ENCODE measurements at places on chromosomes 5 and 9.

GRCh38 chr5:509611-510185, 14.6 kb downstream of the SLC9A3 start:
- no peak for DNase-seq

DNA sequence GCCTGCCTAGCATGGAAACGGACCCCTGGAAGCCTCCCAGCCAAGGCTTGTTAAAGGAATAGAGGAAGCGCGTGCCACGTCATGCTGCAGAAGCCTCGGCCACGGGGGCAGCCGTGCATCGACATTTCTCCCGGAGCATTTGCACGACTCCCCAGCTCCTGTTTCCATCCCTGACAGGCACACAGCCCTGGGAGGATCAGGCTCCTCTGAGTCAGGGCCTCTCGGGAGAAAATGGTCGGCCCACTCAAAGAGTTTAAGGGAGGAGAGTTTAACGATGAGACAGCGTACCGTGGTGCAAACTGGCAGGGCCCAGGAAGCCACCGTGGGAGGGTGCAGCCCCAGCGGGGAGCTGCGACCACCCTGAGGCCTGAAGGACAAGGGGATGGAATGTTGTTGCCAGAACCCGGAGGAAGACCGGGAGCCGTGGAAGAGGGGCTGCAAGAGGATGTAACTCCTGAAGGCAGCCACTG, 213.6 kb downstream of the PAX5 start:
- DNase-seq = no peak

DNA sequence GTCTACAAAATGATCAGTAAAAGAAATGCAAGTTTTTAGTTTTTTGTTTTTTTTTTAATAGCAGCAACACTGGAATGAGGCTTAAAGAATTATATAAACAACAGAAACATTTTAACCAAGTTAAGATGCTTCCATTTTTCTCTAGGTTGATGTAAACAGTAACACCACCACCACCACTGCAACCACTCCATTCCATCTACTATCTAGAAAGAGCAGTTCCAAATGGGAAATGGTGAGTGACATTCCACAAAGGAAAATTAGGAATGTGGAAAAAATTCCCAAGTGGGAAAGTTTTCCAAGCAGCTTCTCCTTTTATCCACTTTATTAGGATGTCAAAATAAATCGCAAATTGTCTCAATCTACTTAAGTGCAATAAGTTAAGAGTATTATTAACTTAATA, 32.6 kb downstream of the SLC38A9 start:
- DNase-seq = no peak

DNA sequence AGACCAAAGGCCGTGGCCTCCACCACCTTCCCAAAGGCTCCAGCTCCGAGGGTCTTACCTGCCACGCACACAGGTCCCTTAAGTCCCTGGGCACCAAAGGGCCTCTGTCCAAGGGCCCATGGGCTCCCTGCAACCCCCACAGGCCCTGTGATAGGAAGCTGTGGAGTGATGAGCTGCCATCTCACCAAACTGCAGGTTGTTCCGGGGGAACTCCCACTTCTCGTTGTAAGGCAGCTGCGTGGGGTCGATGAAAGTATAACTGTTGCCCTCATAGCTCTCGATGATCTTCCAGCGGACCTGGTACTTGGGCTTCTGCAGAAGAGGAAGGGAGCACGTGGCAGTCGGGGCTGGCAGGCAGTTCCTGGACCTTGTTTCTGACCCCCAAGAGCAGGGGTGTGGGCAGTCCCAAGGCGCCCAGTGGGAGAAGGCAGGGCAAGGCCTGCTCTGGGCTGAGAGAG, 24.8 kb downstream of the CSF1R start:
- DNase-seq = no peak

- peak; percentile 76 for DNase-seq
These were observed at the start of gene DCAF10 for GRCh38 chr9:37800631-37801286. Gene DCAF10, plus strand, starts transcription at chr9:37800797. Its CDS starts 70 bp downstream, at chr9:37800867.

DNA sequence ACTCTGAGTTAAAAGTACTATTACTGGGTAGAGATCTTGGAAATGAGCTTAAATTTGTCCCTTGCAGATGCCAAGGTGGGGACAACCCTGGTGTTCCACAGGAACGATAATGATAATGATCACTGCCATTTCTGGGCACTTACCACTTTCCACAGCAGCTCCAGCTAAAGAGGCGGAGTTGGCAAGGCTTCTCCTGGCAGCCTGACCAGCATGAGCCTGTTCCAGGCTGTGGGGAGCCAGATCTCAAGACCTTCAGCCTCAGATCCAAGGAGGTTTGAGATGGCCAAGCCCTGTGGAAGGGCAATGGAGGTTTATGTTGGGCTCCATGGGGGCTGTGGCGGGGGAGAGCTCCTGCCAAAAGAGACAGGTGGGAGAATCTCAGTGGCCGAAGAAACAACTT, 244.9 kb upstream of the MVB12B start:
- DNase-seq = no peak

DNA sequence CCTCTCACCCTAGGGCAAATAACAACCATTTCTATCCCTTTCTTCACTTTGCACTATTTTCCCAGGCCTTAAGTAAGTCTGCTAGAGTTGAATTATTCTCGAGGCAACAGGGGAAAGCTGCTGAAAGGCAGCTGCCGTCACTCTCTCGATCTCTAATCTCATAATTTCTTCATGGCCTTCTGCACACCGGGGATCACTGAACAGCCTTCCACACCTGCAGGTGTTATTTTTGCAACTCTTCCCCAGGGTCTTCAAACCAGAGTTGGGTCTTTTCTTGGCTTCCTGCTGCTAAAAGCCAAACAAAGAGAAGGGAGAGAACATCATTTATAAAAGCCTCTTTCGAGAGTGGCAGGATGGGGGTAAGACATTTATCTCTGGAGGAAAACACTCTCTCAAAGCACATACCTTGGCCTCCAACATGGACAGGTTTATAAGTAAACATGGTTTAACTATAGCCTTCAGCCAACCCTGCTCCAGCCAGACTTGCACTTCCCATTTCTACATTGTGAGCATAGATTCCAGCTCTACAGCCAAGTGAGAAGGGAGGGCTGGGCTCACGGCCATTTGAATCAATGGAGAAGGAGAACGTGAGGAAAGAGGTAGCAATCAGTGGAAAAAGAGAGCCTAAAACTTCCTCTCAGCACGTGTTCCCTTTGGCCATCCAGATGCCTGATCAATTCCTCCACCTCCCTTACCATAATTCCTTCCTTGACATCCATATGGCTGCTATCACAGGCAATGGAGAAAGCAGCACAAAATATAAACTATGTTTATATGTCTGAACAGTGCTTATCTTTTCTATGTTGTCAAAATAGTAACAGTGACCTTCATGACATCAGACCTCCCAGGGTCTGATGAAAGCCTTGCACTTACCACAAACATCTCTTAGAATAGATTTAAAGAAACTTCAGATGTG, 464.9 kb downstream of the TLE1 start:
- DNase-seq = no peak

DNA sequence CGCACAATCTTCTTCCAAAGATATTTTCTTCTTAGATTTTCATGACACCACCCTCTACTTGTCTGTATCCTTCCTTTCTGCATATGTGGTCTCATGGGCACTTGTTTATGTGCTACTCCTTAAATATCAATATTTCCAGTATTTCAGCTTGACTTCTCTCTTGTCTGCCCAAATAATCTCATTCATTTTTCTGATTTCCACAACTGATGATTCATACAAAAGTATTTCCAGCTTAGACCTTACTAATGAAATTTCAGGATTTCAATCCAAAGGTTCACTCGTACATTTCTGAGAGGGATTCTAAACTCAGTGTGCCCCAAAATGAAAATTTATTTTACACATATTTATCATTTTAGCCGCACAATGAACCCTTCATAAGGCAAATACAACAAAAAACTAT, 928.9 kb upstream of the C9orf72 start:
- no peak for DNase-seq

GRCh38 chr5:8209500-8209899, 340.6 kb downstream of the MTRR start:
- no peak for DNase-seq

GRCh38 chr9:13431222-13431536, 151.7 kb upstream of the MPDZ start:
- no peak for DNase-seq

- no peak for DNase-seq
These were observed 256.7 kb downstream of the ARRDC3 start for GRCh38 chr5:91126448-91126847.

- DNase-seq = no peak
These were observed 15.1 kb downstream of the ZFAND5 start for GRCh38 chr9:72349911-72350310.

DNA sequence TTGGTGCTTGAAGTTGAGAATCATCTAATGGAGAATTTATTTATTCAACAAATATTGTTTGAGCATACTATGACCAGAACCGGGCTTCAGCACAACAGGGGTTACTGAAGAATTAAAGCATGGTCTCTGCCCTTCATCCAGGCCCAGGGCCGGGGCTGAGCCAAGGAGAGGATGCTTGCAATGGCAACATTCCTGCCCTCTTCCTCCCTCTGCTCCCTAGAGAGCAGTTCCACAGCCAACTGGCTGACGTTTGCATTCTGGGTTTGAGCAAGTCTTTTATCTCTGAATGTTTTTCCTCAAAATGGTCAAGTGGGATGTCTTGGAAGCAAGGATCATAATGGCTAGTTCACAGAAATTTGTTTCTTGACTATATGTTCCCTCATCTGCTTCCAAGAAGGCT, 80.7 kb downstream of the GLDC start:
- no peak for DNase-seq

DNA sequence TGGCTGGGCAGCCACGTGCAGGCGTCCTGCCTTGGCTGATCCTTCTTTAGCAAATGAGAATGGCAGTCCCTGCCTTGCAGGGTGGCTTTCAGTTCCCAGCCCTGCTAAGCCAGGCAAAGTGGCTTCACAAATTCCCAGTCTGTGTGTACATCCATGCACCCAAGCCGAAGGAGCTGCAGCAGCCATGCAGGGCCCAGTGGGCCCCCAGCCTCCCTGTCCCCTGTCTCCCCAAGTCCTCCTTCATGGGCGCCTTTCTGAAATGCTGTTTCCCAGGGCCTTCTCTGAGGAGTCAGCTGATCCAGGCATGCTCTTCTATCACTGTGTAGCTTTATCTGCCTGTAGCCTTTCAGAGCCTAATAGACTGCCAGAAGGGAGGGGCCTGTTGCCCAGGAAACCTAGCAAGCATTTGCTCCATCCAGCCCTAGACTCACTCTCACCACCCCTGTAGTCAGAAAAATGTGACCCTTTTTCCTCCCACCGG, 47.4 kb upstream of the SHC3 start:
- no peak for DNase-seq

DNA sequence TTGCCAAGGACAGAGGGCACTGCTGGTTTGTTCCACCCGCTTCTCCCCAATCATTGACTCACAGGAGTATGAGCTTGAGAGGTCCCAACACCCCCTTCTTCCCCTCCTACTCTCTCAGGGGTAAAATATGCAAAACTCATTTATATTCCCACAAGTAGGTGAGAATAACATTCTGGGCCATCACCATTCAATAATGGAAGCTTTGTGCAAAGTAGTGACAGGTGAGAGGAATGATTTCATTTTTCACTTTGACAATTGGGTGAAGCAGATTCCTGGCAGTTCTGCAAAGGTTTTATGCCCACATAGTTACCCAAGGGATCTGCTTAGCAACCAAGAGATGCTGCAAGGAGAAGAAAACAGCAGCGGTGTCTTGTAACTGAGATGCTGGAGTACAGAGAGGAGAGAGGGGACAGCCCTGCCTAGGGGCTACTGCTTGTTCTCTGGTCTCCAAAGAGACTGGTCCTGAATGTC, 137.6 kb downstream of the CMYA5 start:
- DNase-seq = no peak

DNA sequence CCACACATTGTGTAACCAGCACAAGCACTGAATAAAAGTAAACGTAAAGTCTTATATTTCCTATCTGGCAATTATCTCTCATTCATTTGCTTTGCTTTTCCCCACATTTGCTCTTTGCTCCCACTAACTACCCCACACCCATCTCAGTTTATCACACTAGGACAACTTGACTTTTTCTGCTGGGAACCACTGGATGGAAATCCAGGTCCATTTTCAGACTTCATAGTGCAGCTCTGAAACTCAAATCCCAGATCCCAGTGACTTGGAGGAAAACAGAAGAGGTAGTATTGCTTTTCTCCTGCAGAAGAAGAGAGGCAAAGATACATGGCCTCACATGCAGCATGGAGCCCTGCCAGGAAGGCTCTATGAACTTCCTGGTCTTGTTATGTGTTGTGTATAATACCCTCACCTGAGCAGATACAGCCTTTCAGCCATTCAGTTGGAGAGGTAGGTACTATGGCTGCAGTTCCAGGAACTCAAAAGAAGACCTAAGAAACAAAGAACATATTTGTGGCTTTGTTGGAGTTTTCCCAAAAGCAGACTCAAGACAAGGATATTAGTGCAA, 90.0 kb upstream of the NIPBL start:
- no peak for DNase-seq

- DNase-seq = no peak
These were observed 62.2 kb upstream of the ANXA1 start for GRCh38 chr9:73089304-73089985.

DNA sequence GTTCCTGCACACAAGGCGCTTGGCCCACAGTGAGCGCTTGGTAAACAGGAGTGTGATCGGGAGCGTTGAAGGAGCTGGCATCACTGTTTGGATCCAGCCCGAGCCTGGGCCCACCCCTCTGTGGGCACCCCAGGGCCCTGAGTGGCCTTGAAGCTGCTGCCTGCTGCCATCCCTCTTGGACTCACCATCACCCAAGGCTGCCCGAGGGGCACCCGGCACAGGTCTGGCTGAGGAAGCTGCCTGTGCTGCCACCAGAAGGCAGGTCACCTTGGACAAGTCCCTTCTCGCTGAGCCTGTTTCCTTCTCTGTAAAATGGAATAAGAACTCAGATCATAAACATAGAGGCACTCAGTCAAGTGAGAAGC, 53.6 kb downstream of the LRSAM1 start:
- DNase-seq = no peak

DNA sequence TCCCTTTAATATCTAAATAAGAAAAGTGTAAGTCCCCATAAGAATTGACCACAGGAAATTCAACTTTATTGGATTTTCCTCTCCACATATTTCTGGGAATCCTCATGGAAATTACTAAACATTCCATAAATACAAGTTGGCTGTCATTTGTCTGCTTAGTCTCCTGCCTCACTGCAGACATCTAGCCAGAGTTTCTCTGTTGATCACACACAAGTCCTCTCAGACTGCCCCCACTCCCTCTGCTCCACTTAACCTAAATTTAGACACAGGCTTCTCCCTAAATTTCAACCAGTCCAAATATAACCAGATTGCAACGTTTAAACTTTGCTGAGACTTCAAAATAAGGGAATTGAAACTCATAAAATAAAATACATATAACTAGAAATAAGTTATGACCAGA, 982.1 kb downstream of the DTWD2 start:
- DNase-seq = no peak

- no peak for DNase-seq
These were observed 158.7 kb downstream of the CCDC171 start for GRCh38 chr9:15711531-15711930.

DNA sequence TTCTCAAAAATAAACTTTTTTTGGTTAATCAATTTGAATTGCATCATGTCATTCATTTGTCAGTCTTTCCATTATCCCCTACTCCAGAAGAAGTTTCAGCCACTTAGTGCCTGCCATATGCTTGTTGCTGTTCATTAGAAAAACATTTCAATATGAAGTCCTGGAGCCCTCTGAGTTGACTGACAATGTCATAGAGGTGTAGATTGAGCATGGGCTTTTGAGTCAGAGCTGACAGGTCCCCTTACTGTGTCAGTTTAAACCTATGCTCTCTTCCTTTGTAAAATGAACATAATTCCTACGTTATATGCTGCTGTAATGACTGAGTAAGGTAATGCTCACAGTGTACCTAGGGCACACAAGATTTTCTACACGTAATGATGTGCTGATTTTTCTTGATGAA, 114.0 kb downstream of the CTNND2 start:
- no peak for DNase-seq

All from HL-60 (cell line).